Endodermal cell (in vitro differentiated cells): ENCODE measurements at places on chromosomes 4 and X.

DNA sequence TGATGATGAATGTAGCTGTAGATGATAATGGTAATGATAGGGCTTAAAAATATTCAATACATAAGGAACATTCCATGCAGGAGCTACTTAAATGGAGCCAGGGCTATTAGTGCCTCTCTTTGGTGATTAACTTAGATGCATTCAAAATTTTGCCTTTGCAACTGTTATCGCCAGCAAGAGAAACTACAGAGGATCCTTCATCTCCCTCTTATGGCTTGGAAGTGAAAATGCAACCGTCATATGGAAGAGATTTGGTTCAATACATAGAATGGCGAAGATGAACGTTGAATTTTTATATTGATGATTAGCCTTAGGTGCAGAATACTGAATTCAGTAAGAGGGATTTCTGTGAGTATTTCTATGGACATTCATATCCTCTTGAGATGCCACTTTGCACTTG is 134.5 kb upstream of the NLGN4X start:
- no peaks in the 10 kb centered on the region for H3K36me3 ChIP-seq
- no peak overlapping the region for H3K27ac ChIP-seq
- no peak overlapping the region for H3K4me3 ChIP-seq

DNA sequence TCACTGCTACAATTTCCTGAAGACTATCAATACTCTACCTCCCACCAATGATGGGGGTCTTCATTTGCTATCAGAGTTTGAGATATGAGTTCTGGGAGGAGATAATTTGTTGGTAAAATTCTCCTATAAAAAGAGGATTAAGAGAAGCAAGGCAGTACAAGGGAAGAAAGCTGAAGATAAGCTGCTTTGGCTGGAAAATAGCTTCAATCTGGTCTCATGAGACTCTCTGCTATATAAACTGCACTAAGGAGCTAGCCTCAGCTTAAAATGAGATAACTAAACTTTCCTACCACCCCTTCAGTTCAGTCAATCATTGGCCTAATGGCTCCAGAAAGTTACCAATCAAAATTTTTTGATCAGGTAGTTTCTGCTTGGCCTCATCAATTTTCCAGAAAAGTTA is 2105.0 kb downstream of the ARAP2 start:
- H3K27ac ChIP-seq: no peak overlapping the region
- no peaks in the 10 kb centered on the region for H3K4me1 ChIP-seq
- no peaks in the 10 kb centered on the region for H3K27me3 ChIP-seq
- DNase-seq: no peak
- H3K4me3 ChIP-seq: no peak overlapping the region

- no peak for DNase-seq
- no peak overlapping the region for H3K27ac ChIP-seq
- H3K4me3 ChIP-seq: no peak overlapping the region
- no peaks in the 10 kb centered on the region for H3K27me3 ChIP-seq
Measured at GRCh38 chr4:108683479-108683878, 33.1 kb downstream of the OSTC start.

DNA sequence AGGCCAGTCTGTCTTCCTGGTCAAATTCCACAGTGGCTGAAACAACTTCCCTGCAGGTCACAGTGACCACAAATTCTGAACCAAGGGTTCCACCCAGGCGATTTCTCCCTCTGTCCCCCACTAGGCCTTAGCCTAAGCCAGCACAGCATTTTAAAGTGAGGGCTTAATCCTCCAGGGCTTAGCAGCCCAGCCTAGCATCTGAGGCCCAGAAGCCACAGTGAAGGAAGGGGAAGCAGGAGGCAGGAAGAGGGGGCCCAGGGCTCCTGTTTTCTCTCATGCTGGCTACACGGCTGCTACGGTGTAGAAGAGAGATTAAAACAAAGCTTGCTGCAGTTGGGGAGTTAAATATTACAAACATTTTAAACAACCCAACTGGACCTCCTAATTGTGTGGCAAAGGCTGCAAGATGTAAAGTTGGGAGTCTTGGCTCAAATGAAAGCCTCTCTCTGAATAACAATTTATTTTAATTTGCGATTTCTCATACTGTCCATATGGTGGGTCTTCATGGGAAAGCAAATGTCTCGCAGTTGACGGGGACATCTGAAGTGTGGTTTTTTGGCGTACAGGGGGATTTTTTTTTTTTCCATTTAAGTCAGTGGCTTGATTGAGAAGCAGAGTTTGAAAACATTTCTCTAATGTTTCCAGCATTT is 170.8 kb upstream of the RAI2 start:
- no peaks in the 10 kb centered on the region for H3K27me3 ChIP-seq
- no peaks in the 10 kb centered on the region for H3K4me1 ChIP-seq
- no peak overlapping the region for H3K27ac ChIP-seq
- DNase-seq: no peak

DNA sequence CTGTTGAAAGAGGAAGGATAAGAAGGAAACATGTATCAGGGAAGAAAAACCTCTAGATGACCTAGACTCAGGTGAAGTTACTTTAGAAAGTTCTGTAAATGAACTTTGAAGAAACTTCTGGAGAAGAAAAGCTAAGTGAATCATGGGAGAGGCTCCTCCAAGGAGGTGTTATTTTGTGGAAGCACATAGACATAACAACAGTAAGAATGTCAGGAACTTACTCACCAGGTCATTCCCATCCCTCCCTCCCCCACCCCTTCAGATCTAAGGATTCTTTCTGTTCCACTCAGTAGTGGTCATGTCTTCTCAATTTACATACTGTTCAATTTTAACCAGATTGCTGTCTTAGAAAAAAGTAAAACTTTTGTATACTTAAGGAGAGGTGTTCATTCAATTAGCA is 310.5 kb upstream of the DDX53 start:
- no peaks in the 10 kb centered on the region for H3K4me1 ChIP-seq
- H3K4me3 ChIP-seq: no peak overlapping the region
- H3K27ac ChIP-seq: no peak overlapping the region
- no peaks in the 10 kb centered on the region for H3K36me3 ChIP-seq

- no peaks in the 10 kb centered on the region for H3K4me1 ChIP-seq
- no peaks in the 10 kb centered on the region for H3K36me3 ChIP-seq
- no peak overlapping the region for H3K27ac ChIP-seq
- no peak overlapping the region for H3K4me3 ChIP-seq
Measured at GRCh38 chr4:144409525-144409924, 236.4 kb upstream of the HHIP start.

DNA sequence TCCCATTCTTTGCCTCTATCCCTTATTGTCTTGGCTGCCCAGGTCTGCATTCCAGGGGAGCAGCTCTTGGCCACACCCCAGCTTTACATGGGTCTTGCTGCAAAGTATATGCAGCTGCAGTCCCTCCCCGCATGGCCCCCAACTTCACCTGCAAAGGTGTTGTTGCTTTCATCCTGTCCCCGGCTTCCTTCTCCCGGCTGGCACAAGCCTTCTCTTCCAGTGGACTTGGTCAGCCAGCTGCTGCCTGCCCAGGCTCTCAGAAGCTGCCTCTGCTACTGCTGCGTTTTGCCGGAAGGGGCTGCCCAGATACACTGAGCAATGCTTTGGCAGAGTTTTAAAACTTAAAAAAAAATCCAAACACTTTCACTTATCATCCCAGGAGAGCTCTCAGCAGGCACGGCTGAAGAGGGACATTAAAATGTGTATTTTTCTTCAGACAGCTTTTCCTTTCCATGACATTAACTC is 121.2 kb upstream of the PDLIM3 start:
- H3K27ac ChIP-seq: no peak overlapping the region
- no peaks in the 10 kb centered on the region for H3K36me3 ChIP-seq
- no peaks in the 10 kb centered on the region for H3K27me3 ChIP-seq

GRCh38 chr4:26873391-26874026 is 12.9 kb downstream of the STIM2 start:
- no peaks in the 10 kb centered on the region for H3K36me3 ChIP-seq
- no peak overlapping the region for H3K27ac ChIP-seq
- no peaks in the 10 kb centered on the region for H3K4me1 ChIP-seq
- DNase-seq: no peak

DNA sequence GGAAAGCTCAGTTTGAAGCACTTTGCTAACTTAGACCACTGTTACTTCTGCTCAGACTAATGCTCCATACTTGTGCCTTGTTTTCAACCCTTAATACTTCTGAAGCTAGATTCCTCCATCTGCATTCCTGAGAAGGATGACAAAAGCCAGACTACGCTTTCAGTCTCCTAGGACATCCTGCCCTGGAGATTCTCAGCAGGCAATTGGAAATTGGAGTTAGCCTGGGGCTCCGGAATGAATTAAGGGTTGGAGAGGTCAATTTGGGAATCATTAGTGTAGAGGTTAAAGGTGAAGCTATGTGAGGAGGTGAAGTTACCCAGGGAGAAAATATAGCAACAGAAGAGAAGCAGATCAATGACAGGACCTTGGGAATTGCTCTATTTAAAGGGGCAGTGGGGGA is 215.9 kb upstream of the MBNL3 start:
- no peaks in the 10 kb centered on the region for H3K4me1 ChIP-seq
- no peak overlapping the region for H3K4me3 ChIP-seq
- no peaks in the 10 kb centered on the region for H3K27me3 ChIP-seq

DNA sequence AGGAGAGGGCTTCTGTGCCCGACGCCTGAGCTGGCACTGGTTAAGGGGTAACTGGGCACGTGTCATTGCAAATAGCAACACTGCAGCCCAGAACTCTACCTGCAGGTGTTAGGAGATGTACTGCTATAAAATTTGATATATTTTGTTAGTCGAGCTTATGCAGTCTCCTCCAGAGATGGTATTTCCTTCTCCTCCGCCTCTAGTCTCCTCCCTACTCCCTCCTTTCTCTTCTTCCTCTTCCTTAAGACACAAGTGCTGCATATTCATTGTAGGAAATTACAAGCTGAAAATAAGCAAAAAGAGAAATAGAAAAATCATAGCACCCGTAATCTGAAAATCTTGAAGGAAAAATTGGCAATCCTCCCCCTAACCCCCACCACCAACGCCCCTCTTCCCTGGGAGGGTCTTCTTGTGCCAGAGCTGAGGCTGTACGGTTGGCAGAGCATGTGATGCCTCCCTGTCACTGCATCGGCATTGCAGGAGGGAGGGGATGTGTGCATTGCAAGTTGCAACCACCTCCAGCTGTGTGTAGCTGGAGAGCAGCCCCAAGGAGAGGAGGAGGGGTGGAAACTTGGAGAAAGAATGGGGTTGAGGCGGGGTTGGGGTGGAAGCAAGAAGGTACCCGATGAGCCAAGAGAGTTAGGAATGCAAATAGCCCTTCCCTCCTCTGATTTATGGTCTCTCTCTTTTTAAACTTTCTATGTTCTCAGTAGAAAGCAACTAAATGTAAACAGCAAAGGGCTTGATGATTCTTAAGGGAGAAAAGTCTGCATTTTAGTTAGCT is 48.3 kb upstream of the MND1 start:
- no peak overlapping the region for H3K27ac ChIP-seq
- DNase-seq: no peak
- peaks cover 88% of the 10 kb centered on the region for H3K36me3 ChIP-seq
- H3K4me1 ChIP-seq: no peaks in the 10 kb centered on the region

DNA sequence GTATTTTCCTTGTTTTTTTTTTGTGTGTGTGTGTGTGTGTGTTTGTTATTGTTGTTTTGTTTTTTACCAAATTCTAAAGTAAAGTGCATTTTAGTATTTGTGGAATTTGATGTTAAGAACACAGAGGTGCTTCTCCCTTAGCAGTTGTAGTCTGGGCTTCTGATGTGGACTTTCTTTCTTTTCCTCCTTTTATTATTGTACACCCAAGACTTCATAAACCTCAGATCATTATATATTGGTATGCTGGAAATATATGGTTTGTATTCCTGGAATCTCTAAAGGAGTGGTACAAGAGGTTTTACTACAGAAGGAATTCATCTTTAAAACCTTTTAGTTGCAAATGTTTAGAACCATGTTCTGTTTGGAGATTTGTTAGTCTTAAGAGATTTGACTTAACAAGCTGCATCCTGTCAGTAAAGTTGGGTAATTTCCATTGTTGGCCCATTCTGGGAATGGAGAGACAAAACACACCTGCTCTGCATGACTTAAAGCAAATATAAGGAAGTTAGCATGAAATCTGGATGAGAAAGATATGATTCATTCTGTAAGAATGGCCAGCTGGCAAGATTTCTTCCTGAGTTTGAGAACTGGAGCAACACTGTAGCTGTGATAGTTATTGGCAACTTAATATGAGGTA is 64.0 kb downstream of the SMAD1 start:
- H3K36me3 ChIP-seq: peaks cover 28% of the 10 kb centered on the region
- DNase-seq: no peak
- H3K4me1 ChIP-seq: no peaks in the 10 kb centered on the region
- no peak overlapping the region for H3K4me3 ChIP-seq
- no peak overlapping the region for H3K27ac ChIP-seq
- H3K27me3 ChIP-seq: no peaks in the 10 kb centered on the region

- DNase-seq: no peak
- no peak overlapping the region for H3K27ac ChIP-seq
Measured at GRCh38 chr4:39331191-39331590, 35.0 kb downstream of the RFC1 start.

DNA sequence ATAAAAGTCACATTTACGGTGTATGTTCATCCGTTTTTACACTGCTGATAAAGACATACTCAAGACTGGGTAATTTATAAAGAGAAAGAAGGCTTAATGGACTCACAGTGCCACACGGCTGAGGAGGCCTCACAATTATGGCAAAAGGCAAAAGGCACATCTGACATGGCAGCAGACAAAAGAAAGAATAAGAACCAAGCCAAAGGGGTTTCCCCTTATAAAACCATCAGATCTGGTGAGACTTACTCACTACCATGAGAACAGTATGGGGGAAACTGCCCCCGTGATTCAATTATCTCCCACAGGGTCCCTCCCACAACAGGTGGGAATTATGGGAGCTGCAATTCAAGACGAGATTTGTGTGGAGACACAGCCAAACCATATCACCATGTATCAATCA is 7.3 kb upstream of the GUCY1B1 start:
- no peak for DNase-seq
- H3K4me3 ChIP-seq: no peak overlapping the region
- no peaks in the 10 kb centered on the region for H3K36me3 ChIP-seq
- H3K27ac ChIP-seq: no peak overlapping the region

DNA sequence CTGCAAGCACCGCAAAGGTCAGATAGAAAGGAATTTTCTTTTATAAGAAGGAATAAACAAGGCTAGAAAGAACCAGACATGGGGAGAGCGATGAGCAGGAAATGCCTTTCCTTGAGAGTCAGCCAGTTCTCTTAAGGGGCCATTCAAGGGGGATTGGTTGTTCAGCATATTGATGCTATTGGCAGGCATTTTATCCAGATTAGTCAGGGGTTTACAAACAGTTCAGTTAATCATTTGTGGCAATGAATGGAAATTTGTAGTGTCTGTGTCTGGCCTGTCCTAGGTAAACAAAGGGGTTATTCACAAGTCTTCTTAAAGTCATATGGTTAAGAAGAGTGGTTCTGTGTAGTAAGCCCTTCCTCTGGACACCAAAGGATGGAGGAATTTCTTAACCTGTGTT is 184.7 kb upstream of the FRMPD4 start:
- H3K27ac ChIP-seq: no peak overlapping the region
- no peaks in the 10 kb centered on the region for H3K4me1 ChIP-seq
- DNase-seq: no peak
- H3K4me3 ChIP-seq: no peak overlapping the region
- no peaks in the 10 kb centered on the region for H3K27me3 ChIP-seq
